ENCODE measurements at places on chromosomes 2 and 18.

- DNase-seq, result no peak
These were observed 165.2 kb downstream of the UBE2E3 start for GRCh38 chr2:181145645-181146044.

GRCh38 chr2:170163411-170164065, 14.4 kb upstream of the MYO3B start:
- DNase-seq, result no peak

DNA sequence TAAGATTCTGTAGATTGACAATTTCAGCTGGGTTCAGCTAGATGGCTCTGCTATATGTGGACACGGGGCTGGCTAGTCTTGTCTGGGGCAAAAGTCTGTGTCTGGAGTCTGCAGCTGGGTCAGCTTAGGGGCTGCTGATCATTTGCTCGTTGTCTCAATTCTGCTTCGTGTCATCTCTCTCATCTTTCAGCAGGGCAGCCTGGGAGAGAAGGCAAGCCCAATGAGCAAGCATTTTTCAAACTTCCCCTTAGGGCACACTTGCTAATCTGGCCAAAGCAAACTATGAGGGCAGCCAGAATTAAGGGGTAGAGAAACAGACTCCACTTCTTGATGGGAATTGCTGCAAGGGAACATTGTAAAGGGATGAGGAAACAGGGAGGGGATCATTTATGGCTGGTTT, 462.6 kb downstream of the SLC4A3 start:
- no peak for DNase-seq

- DNase-seq, result no peak
These were observed 4.1 kb upstream of the TTR start for GRCh38 chr18:31587529-31587928.

DNA sequence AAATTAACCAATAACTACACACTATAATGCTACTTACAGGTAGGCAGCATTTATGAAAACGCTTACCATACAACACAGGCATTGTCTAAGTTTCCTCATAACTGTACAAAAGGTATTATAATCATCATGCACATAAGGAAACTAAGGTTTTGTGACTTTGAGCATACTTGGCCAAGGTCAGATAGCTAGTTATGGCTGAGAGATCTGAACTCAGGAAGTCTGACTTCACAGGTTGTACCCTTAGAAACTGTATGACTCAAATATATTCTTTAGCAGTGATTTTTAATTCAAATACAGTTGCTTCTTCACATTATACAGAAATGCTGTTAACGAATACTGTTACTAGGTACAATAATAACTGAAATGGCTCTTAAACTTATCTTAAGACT, 89.3 kb downstream of the TRIP12 start:
- DNase-seq, result no peak

DNA sequence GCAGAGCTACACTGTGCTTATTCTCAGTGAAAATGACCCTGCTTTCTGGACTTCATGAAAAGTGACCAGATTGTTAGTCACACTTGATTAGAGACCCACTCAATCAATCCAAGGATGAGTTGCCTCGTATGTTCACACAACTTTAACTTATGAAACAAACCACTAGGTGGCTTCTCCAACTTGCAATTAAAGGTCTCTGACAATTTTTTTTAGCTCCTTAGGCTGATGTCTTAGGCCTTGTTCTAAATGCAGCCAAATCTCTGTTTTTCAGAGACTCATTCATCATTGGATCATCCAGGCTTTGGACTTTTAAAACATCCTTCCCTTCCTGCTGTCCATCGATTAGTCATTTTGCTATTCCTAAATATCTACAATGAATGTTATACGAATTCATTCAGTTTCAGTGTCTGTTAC, 63.4 kb downstream of the MREG start:
- DNase-seq, result no peak

DNA sequence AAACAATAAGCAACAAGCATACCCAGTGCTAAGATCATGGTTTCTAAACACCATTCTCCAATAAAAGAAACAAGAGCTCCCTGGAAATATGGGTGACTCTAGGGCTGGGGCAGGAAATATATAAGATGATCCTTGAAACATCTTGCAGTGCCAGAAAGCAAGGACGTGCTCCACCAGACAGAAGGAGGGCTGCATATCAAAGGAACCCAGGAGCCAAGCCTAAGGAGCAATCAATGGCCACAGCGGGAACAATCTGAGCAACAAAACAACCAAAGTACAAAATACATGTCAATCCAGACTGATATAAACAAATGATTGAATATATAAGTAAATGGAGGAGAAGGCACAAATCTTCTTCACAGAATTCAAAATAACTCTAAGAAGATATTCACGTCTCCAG, 10.1 kb downstream of the SPIRE1 start:
- DNase-seq, result no peak

GRCh38 chr18:65876310-65876709, 125.5 kb downstream of the CDH7 start:
- no peak for DNase-seq

- no peak for DNase-seq
These were observed 44.0 kb downstream of the CAPN13 start for GRCh38 chr2:30763151-30763660.

DNA sequence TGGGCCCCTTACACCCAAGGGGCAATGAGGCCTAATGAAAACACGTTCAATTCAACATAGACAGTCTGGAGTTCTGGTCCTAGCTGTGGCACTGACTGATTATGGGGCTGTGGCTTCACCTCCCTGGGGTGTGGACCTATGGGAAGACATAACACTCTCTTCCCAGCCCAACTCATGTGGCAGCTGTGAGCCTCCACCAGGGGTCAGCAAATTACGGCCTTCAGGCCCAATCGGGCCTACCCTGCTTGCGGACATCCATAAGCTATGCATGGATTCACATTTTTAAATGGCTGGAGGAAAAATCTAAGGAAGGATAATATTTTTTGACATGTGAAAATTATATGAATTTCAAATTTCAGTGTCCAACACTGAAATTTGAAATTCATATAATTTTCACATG, 101.3 kb downstream of the LOXHD1 start:
- peak; percentile 76 for DNase-seq

GRCh38 chr2:206708286-206708685, 9.9 kb downstream of the DYTN start:
- DNase-seq, result no peak

GRCh38 chr2:134123332-134123731, 130.5 kb upstream of the MGAT5 start:
- DNase-seq, result no peak

DNA sequence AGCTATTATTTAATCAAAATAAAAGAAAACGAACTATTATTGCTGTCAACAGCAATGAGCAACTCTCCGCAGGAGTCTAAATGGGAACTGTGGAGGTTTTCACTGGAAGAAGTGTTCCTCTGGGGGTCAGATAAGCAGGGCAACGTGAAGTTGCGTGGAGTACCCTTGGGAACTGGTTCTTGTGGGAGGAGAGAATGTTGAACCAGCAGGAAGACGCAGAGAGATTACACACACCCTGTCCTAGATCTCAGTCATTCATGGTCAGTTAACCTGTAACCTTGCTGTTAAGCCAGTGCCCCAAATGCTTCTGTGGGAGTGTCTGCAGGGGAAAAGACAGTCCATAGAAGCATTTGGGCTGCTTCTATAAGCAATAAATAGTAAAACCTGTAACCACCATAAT, 20.4 kb upstream of the CABLES1 start:
- no peak for DNase-seq

GRCh38 chr2:43803113-43803512, 29.3 kb downstream of the DYNC2LI1 start:
- no peak for DNase-seq

DNA sequence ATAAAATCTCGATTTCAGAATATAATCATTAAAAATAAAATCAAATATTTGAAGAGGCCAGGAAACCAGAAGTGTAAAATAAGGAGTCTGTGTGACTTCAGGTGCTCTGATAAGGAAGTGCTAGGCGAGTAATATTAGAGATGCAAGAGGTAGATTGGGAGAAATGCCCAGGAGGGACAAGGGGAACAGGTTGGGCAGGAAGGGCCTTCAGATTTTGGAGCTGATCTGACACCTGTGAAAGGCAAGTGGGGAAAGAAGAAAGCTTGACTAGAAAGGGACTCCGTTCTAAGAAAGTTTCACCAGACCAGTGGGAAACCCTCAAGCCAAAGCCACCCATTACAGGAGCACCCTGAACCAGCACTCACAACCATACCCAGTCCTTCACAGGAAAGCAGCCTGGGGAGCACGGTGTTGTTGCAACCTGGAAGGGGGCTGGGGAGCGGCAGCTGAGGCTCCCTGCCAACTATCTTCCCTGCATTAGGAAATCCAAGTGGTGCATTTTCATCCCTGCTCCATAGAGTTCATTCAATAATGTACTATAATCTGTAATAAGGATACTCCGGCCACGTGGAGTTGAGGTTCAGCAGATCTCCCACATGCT, 57.5 kb upstream of the GREB1L start:
- DNase-seq, result no peak

- no peak for DNase-seq
These were observed 22.8 kb downstream of the TTLL4 start for GRCh38 chr2:218733171-218734021.

GRCh38 chr2:106097038-106098000, 96.8 kb downstream of the UXS1 start:
- DNase-seq, result no peak

DNA sequence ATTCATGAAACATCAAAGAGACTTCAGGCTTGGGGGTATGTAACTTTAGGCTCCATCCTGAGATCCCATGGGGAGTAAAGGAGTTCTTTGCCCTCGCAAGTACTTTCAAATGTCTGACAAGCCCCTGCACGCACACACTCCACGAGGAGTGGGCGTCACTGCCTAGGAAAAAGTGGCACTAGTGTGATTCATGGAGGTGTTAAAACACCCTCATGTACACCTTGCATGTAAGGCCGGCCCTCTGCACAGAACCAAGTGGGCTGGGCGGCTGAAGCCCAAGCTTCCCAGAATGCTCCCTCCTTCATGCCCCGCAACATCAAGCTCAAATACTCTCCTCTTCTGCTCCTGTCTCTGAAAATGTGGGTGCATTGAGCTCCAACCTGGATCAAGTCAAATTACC, 7.8 kb downstream of the HS1BP3 start:
- no peak for DNase-seq

- DNase-seq, result no peak
These were observed 4.3 kb downstream of the TMEM37 start for GRCh38 chr2:119435953-119436297.

DNA sequence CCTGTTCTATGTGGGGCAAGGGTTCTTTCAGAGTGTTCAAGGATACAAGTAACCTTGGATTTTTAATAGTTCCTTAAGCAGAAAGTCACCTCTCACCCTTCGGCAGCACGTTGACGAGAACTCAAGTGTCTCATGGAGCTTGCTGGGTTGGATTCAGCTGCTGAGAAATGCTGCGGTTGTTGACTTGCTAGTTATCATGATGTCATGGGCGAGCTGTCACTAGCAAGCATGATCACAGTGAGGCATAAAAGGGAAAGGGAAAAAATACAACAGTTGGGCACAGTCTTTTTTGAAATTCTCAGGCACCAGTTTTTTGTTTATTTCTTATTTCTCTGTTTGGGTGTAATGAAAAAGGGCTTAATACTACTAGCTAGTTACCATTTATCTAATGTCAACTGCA, 53.2 kb downstream of the ADCYAP1 start:
- no peak for DNase-seq

- no peak for DNase-seq
These were observed 238.0 kb downstream of the GULP1 start for GRCh38 chr2:188529710-188530109.

DNA sequence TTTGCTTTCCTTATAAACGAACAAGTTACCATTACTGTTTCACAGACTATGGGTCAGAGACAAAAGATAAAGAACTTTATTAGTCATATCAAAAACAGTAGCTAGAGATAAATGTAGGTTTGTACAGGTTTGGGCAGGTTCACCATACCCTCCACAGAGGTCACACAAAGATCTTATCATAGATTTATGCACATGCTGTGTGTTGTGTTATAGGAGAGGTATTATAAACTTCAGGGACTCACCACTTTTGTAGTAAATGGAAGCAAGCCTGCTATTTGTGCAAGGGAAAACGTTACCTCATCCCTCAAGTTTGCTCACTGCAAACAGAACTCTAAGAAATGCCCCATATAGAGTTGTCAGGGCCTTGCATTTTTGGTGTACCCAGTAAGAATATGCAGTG, 584.5 kb upstream of the LRRTM1 start:
- DNase-seq, result no peak

DNA sequence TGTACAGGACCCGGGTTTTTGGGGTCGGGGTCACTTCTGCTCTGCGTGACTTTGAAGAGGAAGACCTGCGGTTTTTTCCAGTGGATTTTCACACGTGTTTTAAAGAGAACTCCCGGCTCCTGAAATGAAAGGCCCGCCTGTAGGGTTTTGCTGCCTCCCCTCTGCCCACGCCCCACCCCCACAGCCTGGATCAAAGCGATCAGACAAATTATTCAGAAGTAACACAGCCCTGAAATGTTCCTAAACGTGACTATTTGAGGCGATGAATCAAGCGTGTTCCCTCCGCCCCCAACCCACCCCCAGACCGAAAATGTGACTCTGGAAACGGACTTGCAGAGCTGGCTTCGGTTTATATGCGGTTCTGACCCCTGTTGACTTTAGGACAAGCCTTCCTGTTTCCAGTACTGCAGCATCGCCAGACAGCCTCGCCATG, 28.7 kb upstream of the SMIM21 start:
- DNase-seq, result no peak

DNA sequence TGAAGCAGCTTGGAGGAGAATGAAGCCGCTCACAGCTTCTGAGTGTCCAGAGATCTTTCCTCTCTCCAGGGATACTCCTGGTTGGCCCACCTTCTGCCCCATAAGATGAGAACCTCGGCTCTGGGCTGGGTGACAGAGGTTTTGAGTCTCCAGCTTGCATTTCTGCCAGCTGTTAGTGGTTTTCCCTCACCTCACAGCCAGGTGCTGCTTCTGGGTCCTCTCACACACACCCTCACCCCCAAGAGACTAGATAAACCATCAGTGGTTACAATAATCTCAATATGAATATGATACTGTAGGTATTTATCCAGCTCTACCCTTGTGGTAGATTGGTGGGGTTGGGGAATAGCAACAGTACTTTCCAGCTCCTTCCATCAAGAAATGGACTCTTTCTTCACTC, 161.7 kb upstream of the SIX3 start:
- no peak for DNase-seq

GRCh38 chr2:46462936-46463335, 16.4 kb upstream of the TMEM247 start:
- no peak for DNase-seq

DNA sequence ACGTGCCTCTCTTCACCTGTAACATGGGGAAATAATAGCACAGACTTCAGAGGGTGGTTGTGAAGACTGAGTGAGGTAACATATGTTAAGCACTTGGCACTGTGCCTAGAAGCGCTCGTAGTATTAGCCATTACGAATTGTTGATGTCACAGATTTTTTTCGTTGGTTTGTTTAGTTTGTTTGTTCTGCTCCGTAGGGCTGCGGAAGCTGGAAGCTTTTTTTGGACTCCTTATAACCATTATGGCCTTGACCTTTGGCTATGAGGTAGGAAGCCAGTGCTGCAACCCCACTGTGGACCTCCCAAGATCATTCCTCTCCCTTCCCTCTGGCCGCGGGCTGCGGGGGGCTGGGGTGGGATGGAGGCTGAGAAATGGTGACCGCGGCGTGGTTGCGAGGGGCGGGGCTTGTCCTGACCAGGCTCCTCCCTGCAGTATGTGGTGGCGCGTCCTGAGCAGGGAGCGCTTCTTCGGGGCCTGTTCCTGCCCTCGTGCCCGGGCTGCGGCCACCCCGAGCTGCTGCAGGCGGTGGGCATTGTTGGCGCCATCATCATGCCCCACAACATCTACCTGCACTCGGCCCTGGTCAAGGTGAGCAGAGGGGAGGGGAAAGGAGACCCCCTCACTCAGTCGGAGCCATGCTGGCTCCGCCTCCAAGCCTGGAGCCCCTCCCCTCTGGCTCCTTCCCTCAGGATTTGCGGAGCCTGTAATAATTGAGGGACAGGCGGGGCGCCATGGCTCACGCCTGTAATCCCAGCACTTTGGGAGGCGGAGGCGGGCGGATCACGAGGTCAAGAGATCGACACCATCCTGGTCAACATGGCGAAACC, 5.5 kb downstream of the SLC11A1 start:
- DNase-seq, result no peak

Measured in H1 (cell line).